Left ventricle myocardium inferior (tissue), 1 donor: ENCODE measurements at places on chromosomes 11 and 22. TPM values are rescaled to one million over a fixed set of nuclear protein-coding genes. Genes with fewer than 3 reads are reported as not detected.

GRCh38 chr11:62923601-62924411, 2.6 kb upstream of the CHRM1 start:
- DNase-seq = no peak

GRCh38 chr11:102761646-102762238, 18.7 kb downstream of the MMP10 start:
- no peak for DNase-seq

DNA sequence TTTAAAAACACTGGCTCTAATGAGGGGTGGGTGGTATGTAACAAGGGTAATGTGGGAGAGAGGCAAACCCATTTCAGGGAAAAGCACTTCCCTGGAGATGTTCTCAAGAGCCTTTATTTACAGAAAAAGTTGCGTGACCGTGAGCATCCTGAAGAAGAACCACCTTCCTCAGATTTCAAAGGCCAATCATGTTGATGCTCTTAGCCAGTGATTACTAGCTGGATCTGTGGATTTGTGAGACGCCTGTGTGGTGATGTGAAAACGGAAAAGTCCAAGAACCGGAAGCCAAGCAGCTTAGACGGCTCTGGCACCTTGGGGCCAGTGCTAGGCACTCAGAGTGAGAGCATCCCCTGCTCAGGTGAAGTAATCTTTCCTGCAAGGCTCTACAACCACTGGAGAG, 12.6 kb upstream of the UBASH3B start:
- no peak for DNase-seq

ZNF280B gene
- total RNA-seq = 0.96 TPM

POU2AF2 gene
- not detected for total RNA-seq

GRCh38 chr11:31974366-31975136, 116.3 kb upstream of the RCN1 start:
- no peak for DNase-seq

DNA sequence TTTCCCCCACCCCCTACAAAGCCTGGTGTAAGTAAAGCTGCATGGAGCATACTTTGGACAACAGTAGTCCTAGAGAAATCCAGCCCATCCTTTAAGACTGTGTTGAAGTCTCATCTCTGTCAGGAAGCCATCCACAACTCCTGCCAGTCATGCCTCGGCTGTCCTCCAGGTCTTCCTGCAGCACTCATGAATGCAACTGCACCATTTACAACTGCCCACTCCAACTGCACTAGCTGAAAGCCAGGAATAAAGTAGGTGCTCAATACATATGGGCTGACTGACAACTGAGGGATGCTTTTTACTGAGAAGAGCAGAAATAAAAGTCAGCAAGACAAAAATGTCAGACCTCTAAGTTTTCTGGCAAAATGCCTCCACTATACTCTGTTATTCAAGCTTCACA, 27.4 kb downstream of the IL18BP start:
- DNase-seq = no peak

DNA sequence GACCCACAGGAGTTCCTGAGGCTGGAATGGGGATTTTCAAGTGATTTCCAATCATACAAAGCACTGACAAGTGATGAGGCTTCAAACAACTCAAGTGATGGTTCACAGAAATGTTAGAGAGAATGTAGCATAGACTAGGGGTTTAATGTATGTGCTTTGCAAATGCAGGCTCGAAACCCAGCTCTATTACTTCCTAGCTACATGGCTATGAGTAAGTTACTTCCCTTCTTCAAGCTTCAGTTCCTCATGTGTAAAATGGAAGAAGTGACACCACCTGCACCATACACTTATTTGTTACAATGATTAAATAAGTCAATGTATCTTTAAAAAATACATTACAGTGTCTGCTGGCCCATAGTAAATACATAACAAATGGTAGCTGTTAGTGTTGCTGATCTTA, 139.8 kb downstream of the CCDC81 start:
- DNase-seq = no peak

DNA sequence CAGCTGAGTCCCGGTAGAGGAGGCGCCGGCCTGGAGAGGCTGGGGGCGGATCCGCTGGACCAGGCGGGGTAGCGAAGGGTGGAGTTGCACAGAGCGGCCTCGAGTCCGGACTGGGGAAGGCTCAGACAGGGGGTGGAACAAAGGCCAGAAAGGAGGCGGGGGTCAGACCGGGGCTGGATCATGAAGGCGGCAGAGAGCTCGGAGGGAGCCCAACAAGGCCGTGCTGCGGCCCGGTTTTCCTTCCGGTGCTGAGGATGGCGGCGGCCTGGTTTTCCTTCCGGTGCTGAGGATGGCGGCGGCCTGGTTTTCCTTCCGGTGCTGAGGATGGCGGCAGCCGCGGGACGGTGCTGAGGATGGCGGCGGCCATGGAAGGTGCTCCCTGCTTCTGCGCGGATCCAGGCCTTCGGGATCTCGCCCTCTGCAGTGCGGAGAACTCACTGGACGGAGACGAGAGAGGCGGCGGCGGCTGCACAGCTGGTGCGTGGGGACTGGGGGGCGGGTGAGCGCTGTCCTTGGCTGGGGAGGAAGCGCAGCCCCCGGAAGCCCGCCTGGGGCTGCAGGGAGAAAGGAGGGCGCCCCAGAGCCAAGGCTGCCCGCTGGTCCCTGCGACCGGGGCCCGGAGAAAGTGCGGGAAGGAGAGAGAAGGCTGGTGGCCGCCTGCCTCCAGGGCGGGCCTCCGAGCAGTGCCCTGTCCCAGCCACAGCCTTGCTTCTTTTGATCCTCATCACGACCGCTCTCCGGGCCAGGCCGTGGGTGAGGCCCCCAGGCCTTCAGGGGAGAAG, 350.4 kb upstream of the B3GAT1 start:
- no peak for DNase-seq

DNA sequence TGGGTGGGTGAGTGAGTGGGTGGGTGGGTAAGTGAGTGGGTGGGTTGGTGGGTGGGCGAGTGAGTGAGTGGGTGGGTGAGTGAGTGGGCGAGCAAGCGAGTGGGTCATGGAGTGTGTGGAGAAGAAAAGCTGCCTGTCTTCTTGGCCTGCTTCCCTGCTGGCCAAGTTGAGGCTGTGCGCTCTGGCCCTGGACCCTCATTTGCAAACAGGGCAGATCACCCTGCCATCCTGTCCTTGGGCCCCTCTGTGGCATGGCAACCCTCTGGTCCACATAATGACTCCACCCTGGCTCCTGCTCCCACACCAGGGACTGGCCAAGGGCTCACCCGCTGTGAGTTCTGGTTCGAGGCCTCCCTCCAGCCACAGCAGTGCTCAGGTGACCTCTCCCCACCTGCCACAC, 35.1 kb downstream of the CAPN1 start:
- no peak for DNase-seq

- no peak for DNase-seq
These were observed 769.4 kb downstream of the DLG2 start for GRCh38 chr11:84857746-84858145.

- DNase-seq = no peak
These were observed 9.0 kb downstream of the USP2 start for GRCh38 chr11:119372260-119373058.

DNA sequence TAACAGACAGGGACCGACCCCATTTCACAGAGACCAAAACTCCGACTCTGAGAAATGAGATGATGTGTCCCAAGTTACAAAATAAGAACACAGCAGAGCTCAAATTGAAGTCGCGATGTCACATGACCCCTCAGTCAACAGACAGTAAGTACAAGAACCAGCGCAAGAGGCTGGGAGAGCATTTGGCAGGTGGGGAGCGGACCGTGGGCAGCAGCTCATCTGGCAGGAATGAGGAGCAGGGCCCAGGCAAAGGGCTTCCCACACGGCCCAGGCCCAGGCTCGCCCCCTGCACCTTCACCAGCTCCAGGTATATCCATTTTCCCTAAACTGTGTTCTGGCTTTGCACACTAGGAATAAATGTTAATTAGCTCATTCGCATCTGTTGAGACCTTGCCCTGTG, 34.3 kb downstream of the SCUBE1 start:
- no peak for DNase-seq

DNA sequence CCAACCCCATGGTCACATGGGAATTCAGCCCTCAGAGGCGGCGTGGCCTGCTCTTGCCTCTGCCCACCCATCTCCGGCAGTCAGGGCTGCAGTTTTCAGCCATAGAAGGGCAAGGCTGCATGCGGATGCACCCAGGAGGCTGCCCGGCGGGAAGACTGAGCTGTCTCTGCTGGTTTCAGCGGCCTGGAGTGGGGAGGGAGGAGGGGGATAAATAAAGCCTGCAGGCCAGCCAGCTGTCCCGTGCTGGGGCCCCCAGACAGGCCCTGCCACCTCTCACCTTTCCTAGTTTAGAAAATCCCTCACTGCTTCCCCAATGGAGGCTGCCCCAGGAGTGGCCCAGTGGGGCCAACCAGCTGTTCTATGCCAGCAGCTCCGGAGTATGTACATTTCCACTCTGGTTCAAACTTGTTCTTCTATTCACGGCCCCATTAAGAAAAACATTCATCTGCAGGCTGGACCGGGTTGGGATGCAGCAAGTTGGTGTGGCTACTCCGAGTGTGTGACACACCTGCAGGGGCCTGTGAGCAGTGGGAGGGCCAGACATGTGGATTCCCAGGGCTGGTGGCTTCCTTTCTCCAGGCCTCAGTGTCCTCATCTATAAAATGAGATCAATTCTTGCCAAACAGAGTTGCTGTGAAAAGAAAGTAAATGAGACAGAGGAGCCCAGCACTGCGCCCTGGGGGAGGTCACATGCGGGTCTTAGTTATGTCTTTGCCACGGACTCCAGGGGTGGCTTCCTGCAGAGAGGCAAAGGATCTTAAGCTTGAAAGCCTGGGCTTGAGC, 5.0 kb downstream of the MICALL1 start:
- DNase-seq = no peak

PPP1R14B gene
- 102 TPM for total RNA-seq
